ENCODE measurements at places on chromosomes 7 and 10. TPM values are rescaled to one million over a fixed set of nuclear protein-coding genes. Genes with fewer than 3 reads are reported as not detected.

Gene CALHM3
- not detected for total RNA-seq

Gene TRIM50
- not detected for total RNA-seq

Gene ZNF92
- total RNA-seq: 10.2 TPM

Gene SERPINE1
- total RNA-seq: 2.1 TPM

Gene GPR26
- total RNA-seq: 10.0 TPM

Gene RNF32
- 2.8 TPM for total RNA-seq

Gene ELMO1
- 222 TPM for total RNA-seq

Gene SMKR1
- total RNA-seq: 6.9 TPM

Gene PDZD8
- total RNA-seq: 47.4 TPM

Gene ELAPOR2
- total RNA-seq: 82.1 TPM

Gene ACSL5
- total RNA-seq: 6.6 TPM

Gene CNPY1
- total RNA-seq: 0.44 TPM

Gene SYT15
- total RNA-seq: 3.7 TPM

Gene KIF11
- total RNA-seq: 1.3 TPM

Gene GPER1
- 9.2 TPM for total RNA-seq

Gene HTR7
- 1.1 TPM for total RNA-seq

Gene CHAT
- total RNA-seq: not detected

Gene PON1
- not detected for total RNA-seq

Gene SLC26A4
- 4.2 TPM for total RNA-seq

Gene EIF5AL1
- total RNA-seq: not detected

Gene FOXI2
- total RNA-seq: not detected

Gene POLR2J2
- 18.4 TPM for total RNA-seq

Gene MEOX2
- total RNA-seq: 0.91 TPM

Gene ACTL6B
- 54.2 TPM for total RNA-seq

Measured in dorsolateral prefrontal cortex (tissue), 122 donors.